ENCODE measurements at places on chromosomes 7 and 10.

DNA sequence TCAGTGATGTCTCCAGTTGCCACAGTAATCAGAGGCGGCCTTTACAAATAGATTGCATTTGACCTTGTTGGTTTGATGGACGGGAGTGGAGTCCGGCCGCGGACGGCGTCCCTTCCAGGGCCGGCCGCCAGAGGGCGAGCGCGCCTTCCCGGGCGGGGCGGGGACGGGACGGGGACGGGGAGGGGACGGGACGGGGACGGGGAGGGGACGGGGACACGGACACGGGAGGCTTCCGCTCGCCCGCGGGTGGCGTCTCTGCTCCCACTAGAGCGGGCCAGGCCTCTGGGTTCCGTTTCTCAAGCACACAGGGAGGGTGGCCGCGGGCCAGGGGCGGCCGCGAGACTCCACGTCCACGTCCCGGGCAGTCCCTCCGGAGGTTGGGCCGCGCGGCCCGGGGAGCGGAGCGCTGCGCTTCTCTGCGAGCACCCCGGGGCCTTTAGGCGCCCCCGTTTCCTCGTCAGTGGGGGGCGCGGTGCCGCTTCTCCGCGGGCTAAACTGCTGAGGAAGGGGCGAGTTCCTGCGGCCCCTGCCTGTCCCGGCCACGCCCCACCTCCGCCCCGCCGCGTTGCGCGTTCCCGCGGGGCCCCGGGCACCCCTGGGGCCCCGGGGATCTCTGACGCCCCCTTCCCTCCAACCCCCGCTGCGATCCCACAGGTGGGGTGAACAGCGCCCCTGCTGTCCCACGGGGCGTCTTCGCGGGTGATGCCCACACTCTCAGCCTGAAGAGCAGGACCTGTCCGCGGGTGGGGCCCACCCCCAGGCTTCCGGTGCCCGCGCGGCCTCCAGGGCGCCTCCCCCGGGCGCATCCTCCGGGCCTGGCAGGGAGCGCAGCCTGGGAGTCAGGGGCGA is 84.2 kb upstream of the MKI67 start:
- peak; percentile 40 for DNase-seq

DNA sequence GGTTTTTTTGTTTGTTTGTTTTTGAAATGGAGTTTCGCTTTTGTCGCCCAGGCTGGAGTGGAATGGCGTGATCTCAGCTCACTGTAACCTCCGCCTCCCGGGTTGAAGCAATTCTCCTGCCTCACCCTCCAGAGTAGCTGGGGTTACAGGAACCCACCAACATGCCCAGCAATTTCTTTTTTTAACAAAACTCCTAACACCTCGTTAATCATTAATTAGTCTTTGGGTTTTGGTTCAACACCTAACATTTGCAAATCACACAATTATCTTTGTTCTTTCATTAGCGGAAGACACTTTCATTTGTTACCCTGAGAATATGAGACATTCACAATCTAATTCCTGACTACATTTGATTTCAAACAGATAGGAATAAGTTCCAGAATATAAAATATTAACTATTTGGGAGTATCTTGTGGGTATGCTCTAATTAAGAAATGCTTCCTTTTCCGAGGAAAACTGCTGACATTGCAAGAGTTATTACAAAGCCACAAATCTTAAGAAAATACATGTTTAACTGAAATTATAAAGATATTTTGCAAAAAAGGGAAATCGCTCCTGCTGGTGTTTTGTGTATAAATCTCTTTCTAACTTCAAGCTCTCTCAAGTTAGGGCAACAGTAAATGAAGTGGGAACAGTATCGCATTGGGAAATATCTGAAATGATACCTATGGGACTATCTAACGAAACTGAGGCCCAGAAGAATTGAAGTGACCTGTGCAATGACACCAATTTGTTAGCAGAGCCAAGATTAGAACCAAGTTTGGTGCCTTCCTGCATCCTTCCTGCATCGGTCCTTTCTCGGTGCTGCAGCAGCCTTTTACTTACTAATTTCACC is 1.2 kb upstream of the LSM8 start:
- peak; percentile 61 for DNase-seq

DNA sequence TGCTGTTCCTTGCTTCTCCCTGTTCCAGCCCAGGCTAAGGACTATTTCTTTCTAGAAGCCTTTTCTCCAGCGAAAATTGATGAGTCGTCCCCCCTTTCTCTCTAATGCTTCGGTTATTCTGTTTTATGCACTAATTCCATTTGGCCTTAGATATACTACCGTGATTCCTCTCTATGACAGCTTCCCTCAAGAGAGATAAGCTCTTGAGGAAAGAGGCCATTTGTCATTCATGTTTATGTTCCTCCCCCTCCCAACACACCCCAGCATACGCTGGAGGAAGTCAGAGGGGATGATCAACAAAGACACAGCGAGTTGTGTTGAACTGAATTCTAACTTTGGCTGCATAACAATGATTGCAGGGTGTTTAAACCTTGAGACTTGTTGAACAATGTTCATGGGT is 198.8 kb downstream of the BMPER start:
- DNase-seq = no peak

DNA sequence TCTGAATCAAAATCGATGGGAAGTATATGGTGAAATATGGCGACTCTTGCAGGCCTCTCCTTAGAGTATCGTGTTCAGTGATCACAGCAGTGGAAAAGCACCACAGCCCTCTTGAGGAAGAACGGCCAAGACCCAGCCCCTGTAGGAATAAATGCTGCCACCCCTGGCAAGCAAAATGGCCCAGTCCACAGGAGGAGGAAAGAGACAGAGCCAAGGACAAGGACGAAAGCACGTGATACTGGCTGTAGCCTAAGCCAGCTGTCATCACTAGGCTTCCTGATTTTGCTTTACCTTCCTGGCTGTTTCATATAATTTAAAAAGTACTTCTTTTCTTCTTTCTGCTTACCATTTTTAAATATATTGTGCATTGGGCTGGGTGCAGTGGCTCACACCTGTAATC is 395.0 kb upstream of the SHH start:
- no peak for DNase-seq

GRCh38 chr7:38107486-38107893 is 70.6 kb upstream of the STARD3NL start:
- DNase-seq = peak; percentile 72

- DNase-seq = no peak
These were observed 137.9 kb upstream of the LYZL1 start for GRCh38 chr10:29151005-29151404.

GRCh38 chr7:119037941-119038340 is 813.4 kb downstream of the ANKRD7 start:
- no peak for DNase-seq

DNA sequence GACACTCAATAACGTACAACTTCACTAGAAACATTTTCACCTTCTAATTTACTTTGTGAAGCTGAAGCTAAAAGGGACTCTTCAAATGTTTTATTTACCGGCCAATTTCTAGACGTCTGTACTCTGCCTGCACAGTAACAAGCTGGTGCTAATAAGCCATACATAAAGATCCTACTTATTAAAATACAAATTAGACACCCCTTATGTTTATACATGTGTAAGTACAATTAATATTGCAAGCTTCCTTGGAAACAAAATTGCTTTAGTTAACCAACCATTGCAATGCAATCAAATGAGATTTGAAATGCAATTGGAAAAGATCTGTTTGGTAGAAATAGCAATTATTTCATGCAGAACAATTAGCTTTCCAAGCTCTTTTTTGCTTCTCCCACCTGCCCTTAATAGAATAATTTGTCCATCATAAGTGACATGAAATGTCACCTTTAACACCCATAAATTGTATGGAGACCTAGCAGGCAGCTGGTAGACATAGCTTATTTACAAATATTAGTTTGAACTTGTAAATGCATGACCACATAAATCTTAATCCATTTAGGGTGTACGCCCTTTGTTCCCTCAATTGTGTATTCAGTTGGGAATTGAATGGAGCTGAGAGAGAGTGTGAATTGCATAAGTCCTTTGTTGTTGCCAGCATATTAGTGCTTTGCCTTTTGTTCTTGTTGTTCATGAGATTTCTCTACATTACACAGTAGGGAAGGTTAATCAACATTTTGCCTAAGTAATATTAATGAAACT is 277.1 kb downstream of the CACNA2D1 start:
- no peak for DNase-seq

- DNase-seq = no peak
These were observed 125.9 kb upstream of the PPIF start for GRCh38 chr10:79221110-79222051.

DNA sequence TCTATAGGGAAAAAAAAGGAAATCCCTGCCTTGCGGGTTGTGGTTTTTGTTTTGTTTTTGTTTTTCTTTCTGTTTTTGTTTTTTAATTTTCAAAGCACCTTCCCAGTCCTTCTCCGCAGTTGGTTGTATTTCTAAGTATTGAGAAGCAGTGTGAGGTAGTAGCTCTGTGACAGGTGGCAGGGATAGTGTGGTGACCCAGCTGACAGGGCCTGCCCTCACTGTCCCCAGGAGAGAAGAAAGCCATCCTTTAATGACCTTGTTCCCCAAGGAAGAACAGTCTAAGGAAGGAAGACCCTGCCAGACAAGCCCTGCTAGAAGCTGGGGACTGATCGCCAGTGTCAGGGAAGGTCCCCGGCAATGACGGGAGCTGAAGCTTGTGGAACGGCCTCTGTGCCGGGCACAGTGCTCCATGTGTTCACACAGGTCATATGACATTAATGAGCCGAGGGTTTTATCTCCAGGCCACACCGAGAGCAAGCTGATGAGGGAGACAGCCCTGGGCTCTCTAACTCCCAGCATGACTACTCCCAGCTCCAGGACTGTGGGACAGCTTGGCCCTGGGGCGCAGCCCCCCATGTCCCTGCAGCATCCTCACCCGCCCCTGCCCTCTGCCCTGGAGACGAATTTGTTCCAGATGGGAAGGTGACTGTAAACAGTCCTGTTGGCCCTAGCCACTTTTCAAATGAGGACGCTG is 69.0 kb upstream of the LRRC18 start:
- DNase-seq = no peak

GRCh38 chr7:27944643-27945042 is 204.7 kb downstream of the TAX1BP1 start:
- no peak for DNase-seq

GRCh38 chr10:31974434-31975124 is 45.9 kb upstream of the ARHGAP12 start:
- no peak for DNase-seq

DNA sequence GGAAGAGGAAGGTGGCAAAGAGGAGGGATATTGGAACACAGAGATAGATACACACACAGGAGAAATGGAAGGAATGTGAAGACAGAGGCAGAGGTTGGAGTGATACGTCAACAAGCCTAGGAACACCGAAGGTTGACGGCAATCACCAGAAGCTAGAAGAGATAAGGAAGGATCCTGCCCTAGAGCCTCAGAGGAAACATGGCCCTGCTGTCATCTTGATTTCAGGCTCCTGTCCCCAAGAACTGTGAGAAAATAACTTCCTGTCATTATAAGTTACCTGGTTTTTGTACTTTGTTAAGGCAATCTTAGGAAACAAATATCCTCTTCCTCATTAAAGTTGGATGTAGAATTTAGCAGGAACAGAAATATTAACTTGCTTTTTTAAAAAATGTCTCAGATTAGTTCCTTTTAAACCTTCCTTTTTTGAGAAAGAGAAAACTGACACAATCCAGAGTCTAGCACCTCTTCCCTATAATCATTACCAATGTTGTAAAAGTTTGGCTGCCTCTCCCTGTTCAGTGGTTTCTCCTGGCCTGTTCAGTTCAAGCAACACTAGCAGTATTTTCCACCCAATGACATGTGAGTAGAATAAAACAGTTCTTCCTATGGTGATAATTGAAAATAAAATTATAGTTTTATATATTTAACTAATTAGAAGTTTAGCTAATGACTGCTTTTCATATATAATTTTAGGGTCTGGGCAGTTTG is 28.8 kb upstream of the GNAI1 start:
- DNase-seq = peak; percentile 35

- DNase-seq = no peak
These were observed 1.7 kb downstream of the LRRN3 start for GRCh38 chr7:111092406-111093236.

DNA sequence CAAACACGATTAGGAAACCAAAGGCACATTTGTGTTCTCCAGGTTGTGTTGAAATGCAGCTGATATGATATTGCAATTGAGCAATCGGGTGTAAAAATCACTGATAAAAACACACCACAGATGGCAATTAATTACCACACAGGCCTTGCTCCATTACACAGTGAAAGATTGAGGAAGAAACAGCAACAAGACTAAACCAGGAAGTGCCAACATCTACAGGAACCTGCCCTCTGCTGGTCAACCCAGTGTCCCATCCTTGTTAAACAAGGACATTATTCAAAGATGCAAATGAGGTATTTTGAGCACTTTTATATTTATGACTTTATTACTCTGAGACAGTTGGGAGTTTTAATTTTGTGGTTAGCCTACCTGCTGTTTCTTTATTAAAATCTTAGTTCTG is 765.6 kb upstream of the GHITM start:
- DNase-seq = no peak

DNA sequence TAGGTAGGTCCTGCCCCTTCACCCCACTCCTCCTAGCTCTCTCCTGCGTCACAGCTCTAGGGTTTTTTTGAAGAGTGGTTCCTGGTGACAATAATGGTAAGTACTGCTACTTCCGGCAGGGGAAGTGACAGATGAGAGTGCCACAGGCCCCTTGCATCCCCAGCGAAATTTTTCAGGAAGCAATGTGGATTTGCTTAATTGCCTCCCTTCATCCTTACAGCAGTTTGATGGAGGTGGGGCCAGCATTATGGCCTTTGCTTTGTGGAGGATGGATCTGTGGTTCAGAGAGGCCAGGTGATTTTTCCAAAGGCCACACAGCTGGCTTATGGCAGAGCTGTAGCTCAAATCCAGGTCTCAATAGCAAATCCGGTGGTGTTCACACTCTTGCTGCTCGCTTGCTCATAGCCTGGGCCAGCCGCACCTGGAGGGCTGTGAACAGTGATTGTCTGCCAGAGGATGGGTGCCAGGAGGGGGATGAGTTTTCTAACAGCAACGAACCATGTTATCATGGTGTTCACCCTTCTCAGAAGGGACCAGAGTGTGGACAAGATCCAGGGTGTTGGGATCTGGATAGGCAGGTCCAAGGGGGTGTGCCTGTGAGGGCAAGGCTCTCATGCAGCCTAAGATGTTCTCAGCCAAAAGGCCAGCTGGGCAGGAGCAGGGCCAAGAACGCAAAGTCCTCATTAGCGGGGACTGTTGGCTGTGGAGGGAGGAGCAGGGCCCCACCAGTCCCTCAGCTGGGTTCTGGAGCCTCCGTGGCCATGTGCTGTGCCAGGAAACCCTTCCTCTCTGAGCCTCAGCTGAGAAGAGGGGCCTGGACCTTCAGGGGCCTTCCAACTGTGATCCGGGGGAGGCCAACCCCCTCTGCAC is 89.0 kb downstream of the EMX2 start:
- no peak for DNase-seq

All from erythroblast (primary cell).